ENCODE measurements at places on chromosomes 2 and 18.

DNA sequence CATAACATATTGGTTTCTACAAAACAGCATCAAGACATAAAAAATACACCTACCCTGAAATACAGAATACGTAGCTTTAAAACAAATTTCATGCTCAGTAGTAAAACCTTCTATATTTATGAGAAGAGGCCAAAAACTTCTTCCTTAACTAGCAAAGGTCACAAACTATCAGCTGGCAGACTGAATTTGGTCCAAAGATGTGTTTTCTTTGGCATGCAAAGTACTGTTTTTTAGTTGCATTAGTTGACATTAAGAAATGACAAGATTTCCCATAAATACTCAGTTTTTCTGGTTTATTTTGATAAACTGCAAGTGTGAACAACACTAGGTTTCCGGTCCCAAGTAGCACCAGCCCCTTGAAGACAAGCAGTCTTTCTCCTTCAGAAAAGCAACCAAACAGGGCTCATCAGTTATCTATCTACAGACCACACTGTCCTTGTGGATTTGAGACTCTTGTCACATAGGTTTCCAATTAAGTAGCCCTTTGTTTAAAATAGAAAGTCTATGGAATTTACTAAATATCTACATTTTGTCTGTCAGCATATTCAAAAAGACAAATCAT lies 35.6 kb downstream of the SLC25A12 start:
- no peak for DNase-seq

- DNase-seq: no peak
Observed at GRCh38 chr2:237651761-237652160, 24.4 kb downstream of the LRRFIP1 start.

DNA sequence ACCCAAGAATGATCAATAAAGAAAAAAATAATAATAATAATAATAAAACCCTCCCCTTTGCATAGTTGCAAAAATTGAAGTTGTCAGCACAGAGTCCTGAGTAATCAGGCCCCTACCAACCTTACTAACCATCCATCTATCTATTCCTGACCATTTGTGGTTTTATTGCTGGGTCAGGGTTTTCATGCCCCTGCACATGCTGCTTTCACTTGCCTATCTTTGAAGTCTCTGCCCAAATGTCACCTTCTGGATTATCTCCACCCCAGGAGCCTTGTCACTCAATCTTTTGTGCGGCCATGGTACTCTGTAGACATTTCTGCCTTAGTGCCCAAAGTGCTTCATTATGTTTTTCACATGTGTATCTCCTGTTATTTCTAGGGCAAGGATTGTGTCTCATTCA lies 35.1 kb downstream of the SLC30A6 start:
- no peak for DNase-seq

DNA sequence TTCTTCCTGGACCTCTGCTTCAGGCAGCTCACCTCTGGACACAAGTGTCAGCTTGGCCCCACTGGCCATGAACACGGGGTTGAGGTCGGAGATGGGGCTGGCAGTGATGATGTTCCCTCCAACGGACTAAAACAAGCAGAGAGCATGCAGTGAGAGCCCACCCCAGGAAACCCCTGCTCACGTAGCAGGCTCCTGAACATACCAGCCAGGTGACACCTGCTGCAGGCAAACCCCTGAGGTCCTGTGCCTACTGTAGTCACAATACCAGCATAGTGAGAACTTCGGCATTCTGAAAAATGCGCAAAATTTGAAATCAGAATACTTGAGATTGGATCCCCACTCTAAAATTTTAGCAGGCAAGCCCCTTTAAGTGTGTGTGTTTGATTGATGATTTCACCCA lies 32.9 kb downstream of the XDH start:
- no peak for DNase-seq

GRCh38 chr18:70359071-70359470 lies 70.2 kb downstream of the SOCS6 start:
- DNase-seq: no peak

- DNase-seq: no peak
Observed at GRCh38 chr2:214593727-214594126, 182.9 kb downstream of the VWC2L start.

DNA sequence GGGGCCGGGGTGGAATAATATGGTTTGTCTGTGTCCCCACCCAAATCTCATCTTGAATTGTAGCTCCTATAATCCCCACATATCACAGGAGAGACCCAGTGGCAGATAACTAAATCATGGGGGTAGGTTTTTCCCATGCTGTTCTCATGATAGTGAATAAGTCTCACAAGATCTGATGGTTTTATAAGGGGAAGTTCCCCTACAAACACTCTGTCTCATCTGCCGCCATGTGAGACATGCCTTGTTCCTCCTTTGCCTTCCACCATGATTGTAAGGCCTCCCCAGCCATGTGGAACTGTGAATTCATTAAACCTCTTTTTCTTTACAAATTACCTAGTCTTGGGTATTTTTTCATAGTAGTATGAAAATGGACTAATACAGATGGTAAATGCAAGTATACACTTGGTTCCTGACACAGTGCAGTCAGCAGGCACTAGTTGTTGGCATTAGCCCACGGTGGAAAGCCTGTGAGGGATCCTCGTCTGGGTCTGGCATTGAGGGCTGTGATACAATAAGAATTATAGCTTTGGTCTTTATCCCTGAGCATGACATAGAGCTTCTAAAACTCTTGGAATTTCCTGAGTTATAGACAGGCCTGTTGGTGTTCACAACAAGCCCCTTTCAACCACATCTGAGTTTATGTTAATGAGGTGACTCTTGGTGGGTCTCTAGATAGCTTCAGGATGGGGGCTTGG lies 135.8 kb downstream of the CABLES1 start:
- no peak for DNase-seq

DNA sequence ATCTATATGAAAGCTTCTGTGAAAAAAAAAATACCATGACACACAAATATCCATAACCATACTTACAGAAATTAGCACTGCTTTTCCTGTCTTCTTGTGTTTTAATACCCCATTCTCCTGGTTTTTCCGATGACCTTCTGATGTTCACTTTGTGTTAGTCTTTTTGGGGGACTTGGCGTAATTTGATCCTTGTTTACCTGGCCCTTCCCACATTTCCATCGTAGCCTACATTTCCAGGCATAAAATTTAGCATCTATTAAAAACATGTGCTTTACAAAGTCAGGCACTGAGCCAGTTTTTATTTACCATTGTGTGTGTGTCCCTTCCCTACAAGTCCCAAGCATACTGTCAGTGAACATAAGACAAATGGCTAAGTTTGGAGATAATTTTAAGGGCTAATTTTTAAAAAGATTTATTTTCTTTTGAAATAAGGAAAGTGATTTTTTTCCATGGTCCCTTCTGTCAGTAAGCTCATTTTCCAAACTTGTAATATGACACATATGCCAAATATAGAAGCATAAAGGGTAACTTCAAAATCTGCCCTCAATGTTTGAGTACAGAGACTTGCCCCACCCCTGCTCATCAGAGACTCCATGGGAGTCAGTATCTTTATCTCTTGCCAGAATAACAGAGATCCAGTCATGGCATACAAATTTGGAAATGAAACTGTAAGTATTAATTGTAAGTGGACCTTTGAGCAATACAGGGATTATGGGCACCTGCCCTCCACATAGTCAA lies 27.3 kb downstream of the SESTD1 start:
- DNase-seq: no peak

GRCh38 chr2:164624316-164624715 lies 3.0 kb upstream of the GRB14 start:
- no peak for DNase-seq

- DNase-seq: no peak
Observed at GRCh38 chr2:127134235-127134634, 27.3 kb upstream of the BIN1 start.

- no peak for DNase-seq
Observed at GRCh38 chr2:112277596-112278220, 2.3 kb downstream of the ZC3H6 start.

DNA sequence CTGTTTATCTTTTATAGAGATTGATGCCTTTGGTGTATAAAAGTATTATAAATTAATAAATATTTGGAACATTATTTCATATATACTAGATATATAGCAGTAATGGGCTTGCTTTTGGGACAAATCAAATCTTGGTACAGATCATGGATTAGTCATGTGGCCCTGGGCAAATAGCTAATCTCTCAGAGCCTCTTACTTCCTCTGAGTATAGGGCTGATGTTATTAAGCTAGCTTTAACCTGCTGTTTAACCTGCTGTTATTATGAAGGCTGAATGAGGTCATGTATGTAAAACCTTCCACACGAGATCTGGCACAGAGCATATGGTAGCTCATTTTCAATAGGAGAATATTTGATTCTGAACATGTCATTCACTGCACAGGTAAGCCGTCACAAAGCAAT lies 5.7 kb downstream of the ITGB6 start:
- no peak for DNase-seq

- DNase-seq: no peak
Observed at GRCh38 chr2:116935097-116935814, 879.2 kb upstream of the DDX18 start.

GRCh38 chr2:240460253-240460711 lies 24.8 kb downstream of the GPC1 start:
- peak; percentile 61 for DNase-seq

GRCh38 chr2:19806131-19806530 lies 95.7 kb downstream of the TTC32 start:
- DNase-seq: no peak

DNA sequence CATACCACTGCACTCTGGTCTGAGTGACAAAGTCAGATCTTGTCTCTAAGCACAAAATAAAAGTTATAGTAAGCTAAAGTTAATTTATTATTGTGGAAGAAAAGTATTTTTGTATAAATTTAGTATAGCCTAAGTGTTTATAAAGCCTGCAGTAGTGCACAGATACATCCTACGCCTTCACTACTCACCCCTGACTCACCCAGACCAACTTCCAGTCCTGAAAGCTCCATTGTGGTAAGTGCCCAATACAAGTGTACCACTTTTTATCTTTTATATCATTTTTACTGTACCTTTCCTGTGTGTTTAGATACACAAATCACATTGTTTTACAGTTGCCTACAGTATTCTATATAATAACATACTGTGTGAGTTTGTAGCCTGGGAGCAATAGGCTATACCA lies 57.5 kb downstream of the UBE2E3 start:
- no peak for DNase-seq

GRCh38 chr2:41020358-41020757 lies 568.5 kb upstream of the SLC8A1 start:
- DNase-seq: no peak

- DNase-seq: no peak
Observed at GRCh38 chr2:215527736-215528135, 91.9 kb upstream of the FN1 start.

DNA sequence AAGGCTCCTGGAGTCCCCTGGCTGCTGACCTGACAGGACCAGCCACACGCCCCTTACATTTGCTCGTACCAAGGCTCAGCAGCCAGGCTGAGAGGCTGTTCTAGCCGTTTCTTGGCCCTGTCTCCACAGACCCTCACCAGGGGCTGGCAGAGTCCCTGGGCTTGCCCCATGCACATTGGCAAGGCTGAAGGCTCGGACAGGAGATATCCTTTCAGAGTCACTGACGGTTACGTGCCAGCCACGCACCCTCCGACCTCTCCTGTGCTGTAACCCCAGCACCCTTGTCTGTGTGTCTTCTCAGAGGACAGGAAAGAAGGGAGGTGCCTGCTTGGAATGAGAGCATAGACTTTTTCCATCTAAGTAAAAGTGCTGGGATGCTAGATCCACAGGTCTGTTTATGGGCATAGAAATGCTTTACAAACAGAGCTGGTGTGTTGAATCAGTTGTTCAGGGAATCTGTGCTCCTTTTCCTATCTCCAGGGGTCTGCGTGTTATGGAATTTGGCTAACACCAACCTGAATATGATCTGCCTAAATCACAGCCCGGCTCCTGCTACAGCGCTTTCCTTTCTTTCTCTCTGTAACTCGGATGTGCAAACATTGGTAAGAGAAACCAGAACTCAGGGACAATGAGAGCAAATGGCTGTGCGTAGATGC lies 41.0 kb downstream of the COPS8 start:
- no peak for DNase-seq

DNA sequence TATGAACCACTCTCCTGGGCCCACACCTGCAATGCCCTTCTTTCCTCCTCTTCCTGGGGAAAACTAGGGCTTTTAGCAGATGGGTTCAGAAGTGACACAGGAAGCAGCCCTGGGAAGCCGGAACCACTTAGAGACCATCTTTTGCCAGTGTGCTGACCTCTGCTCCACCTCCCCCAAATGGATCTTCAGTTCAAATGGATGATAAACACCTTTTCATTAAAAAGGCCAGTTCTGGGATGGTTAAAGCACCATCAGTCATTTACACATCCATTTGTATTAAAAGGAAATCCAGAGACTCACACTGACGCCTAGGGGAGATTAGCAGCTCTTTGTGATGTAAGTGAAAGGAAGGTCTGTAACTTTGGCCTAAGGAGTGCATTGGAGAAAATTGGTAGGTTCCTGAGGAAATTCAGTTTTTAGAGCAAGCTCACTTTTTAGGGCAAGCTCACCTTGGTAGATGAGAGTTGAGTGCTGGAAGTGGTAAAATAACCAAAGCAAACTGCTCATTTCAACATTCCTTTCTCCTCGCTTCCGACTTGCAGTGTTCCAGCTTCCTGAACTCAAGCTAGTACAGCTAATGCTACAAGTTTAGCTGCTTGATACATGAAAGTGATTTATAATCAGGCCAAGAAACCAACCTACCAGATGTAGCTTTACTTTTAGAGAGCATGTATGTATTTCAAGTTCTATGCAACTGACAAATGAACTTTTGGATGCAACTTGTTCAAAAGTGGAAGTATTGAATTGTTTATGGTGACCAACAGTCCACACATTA lies 47.7 kb downstream of the ACTR2 start:
- no peak for DNase-seq

DNA sequence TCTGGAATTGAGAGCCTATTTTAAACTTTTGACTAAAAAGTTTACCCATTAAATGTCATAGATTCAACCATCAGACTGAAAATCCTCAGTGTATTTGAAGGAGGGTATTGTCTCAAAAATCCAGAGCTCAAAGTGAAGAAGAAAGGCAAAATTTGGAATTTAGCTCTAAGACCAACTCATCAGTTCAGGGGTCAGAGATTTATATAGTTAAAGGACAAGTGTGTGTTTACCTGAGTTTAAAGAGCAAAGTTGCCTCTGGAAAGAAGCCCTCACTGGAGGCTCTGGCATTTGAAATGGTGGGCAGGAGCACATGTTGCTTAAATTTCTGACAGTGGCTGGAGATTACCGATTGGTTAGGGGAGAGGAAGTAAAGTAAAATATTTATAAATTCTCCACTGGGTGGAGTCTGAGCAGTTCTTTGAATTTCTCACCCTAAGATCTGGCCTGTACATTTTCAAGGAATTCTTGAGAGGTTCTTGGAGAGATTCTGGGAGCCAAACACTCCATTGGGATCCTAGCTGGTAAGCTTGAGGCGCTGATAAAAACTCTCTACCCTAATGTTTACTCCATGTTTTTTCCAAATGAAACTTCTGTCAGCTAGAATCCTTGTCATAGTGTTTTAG lies at the start of gene KYNU:
Gene KYNU (plus strand): TSS at position 449 of the 623 bp plus-strand sequence. CDS start 7,704 bp downstream, outside the sequence.
- DNase-seq: no peak
